NCI-H1092 treated with DMSO at 0.1 percent for 48 hours (cell line): ENCODE measurements at places on chromosomes 11 and 22.

DNA sequence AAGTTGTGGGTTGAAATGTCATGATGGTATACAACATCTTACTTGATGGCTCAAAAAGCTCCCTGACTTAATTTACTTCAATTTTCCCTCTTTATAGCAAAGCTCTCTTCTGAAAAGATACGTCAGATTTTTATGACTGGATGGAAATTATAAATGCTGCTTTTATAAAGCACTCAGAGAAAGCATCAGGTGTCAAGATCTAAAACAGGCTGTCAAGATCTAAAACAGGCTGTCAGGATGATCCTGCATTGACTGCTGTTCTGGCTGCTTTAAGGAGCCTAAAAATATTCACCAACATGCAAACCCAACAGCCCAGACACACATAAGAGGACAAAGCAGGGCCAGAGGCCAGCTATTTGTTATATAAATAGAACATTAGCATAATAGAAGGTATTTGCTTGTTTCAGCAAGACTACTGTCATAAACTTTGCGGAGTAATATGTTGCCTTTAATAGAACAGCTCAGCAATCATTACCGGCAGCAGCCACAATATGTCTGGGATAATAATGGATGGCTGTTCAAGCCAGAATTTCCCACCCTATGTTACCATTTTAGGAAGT is 77.3 kb upstream of the ANO5 start:
- DNase-seq = no peak

DNA sequence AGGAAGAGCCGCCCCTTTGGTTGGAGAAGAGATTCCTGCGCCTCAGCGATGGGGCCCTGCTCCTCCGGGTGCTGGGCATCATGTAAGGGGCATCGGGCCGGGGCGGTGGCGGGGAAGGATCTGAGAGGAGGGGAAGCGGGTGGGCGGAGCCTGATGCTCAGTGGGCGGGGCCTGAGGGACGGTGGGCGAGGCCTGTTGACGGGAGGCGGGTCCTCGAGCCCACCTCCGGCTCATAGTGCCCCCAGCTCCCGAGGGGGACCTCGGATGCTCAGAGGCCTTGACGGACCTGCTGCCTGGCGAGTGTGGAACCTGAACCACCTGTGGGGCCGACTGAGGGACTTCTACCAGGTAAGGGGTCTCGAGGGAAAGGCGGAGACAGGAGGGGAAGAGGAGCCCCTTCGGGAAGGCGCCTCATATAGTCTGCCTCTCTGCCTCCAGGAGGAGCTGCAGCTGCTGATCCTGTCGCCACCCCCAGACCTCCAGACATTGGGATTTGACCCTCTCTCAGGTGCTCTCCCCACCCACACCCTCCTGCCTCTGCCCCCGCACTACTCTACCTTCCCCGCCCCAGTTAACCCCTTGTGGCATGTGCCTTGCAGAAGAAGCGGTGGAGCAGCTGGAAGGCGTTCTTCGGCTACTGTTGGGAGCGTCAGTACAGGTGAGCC is 799 bp downstream of the CCDC88B start:
- DNase-seq = no peak

- DNase-seq = no peak
These were observed 878.5 kb upstream of the ANO3 start for GRCh38 chr11:25453471-25453870.

DNA sequence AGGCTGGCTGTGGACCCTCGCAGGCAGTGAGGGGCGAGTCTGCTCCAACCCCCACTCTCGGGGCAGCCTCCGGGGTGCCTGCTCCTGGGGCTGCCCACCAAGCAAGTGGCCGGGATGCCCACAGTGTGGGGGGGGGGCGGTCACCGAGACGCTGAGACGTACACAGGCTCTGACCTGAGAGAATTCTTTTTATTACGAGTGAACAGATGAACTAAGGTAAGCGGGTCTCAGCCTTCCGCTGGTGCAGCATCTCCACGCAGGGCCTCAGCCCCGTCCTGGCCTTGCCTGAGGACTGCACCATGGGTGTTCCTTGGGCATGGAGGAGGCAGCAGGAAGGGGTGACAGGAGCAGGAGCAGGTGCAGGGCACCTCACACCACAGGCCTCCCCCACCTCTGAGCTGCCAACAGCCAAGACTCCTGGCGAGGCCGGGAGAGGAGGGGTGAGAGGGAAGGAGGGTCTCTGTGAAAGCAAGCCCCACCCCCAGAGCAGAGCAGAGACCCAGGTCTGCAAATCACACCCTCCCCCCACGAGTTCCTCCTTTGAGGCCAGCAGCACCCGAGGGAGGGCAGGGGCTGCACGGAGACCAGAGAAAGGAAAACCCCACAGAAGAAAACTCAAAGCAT is 17.2 kb downstream of the MOB2 start:
- no peak for DNase-seq

DNA sequence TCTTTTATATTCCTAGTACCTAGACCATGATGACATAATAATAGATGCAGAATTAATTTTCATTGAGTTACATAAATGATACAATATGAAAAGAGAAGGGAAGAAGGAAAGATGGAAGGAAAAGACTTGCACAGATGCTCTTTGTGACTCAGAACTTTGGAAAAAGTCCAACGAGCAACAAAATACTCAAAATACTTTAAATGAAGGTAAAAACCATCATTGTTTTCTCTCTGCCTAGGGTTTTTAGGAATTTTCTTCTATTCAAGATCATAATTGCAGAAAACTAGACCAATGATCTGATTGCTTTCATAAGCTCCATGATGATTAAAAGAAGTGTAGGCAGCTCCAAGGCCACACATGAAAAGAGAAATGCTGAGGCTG is 276.9 kb downstream of the KIRREL3 start:
- no peak for DNase-seq

GRCh38 chr22:30636226-30637077 is 871 bp downstream of the SLC35E4 start:
- DNase-seq = no peak

GRCh38 chr11:44309478-44310205 is at the start of gene ALX4:
TSS of gene ALX4 (minus strand) at chr11:44310139. CDS start at chr11:44310062, 77 bp downstream.
- peak; percentile 50 for DNase-seq

- no peak for DNase-seq
These were observed 26.3 kb upstream of the MTCH2 start for GRCh38 chr11:47668665-47669064.

DNA sequence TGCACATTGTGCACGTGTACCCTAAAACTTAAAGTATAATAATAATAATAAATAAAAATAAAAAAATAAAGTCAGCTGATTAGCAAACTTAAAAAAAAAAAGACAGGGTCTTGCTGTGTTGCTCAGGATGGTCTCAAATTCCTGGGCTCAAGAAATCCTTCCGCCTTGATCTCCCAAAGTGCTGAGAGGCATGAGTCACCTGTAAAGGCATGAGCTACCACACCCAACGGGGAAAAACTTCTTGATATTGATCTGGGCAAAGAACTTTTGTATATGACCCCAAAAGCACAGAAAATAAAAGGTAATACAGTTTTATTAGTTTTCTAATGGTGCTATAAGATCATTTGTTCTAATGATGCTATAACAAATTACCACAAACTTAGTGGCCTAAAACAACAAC is 46.1 kb downstream of the ENTHD1 start:
- no peak for DNase-seq

- DNase-seq = no peak
These were observed 567.9 kb downstream of the NTM start for GRCh38 chr11:131938351-131938751.

GRCh38 chr22:48182031-48182430 is 1419.6 kb downstream of the TBC1D22A start:
- DNase-seq = no peak

DNA sequence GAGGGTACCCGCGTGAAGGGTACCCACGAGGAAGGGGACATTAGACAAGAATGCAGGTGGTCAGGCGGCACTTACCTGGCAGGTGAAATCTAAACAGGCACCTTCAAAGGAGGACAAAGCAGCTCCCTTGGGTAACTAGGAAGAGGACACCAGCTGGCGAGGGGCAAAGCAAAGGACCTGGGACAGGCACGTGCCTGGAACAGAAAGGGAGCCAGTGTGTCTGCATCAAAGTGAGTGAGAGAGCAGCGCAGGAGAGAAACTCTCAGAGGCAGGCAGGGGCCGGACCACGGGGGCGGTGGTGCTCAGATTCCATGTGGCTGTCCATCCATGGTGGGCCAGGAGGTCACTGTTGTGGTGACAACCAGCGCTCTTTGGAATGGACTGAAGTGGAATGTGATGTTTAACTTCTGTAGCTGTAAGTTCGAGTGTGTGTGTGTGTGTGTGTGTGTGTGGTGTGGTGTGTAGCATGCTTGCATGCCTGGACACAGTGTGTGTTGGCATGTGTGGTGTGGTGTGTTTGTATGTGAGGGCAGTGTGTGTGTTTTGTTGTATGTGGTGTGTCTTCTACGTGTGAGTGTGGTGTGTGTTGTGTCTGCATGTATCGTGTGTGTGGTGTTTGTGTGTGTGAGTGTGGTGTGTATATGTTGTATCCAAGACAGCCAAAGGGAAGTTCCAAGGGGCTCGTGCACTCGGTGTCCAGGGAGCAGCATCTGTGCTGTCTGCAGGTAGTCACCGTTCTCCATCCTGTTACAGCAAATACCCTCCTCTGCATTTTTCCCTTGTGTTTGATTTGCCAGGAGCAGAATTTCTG is 86.4 kb downstream of the CDKN1C start:
- DNase-seq = no peak

- no peak for DNase-seq
These were observed 18.2 kb upstream of the WDR74 start for GRCh38 chr11:62857541-62857982.

GRCh38 chr11:98177925-98178324 is 842.8 kb upstream of the CNTN5 start:
- no peak for DNase-seq

DNA sequence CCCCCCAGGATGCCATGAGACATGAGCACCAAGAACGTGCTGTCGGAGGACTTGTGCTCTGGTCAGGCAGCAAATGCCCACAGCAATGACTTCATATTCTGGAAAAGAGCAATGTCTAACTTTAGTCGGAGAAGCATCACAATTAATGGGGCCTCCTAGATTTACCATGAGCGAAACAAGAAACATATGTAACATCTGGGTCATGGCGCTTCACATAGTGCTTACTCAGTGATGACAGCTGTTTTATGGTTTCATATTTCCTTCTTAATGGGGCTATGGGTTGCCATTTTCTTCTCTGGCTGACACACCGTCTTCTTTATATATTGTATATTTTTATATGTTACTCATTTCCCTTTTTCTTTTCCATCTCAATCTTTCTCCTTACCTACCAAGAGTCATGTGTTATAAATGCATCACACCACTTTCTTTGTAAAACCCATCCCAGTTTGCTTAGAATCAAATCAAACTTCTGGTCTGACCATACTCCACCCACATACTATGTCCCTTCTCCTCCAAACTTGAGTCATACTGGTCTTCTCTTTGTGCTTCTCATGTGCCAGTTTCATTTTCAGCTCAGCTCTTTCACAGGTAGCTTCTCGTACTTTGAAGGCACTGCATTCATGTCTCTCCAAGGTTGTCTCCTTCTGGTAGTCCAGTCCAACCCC is 9.4 kb upstream of the CASP12 start:
- DNase-seq = no peak

DNA sequence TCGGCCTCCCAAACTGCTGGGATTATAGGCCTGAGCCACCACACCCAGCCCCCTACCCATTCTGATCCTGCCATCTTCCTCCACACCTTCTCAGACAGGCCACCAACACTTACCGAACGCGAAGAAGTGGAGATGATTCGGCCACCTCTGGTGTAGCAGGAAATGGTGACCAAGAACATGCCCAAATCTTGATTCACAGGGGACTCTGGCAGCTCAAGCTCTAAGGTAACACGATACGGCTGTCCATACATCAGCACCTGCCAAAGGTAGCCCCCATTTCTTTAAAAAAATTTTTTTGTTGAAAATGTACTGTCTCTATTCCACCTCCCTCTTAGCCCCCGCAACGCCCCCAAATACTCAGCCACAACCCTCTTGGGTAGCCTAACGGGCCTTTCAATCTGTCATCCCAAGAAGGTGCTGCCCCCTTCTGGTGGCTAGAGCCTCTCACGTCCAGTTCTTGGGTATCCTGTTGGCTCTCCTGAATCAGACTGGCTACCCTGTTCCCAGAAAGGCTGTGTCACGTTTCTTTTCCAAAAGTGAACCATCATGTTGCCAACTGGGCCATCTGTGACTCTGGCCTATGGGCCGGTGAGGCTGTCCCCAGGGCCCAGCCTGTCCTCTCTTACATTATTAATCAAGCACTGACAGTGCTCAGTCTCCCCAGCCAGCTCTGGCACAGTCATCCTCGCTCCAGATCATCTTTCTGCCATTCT is 5.3 kb upstream of the LRRN4CL start:
- DNase-seq = peak; percentile 52

GRCh38 chr22:20786536-20786979 is 12.6 kb downstream of the SERPIND1 start:
- DNase-seq = peak; percentile 71

DNA sequence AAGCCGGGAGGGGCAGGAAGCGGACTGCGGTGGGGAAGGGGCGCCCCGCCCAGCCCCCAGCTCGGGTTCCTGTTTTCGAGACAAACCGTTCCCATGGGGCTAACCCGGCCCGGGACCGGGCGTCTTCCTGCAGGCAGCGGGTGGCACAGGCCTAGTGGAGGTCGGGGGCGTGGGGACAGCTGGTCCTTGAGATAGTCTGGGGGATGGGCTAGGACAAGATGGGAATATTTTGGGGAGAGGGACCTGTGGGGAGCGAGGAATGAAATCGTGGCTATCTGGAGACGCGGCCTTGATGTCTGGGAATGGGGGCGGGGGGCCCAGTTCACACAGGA is 1.2 kb upstream of the RASGRP2 start:
- DNase-seq = no peak

GRCh38 chr11:66363187-66363601 is 8.4 kb downstream of the SLC29A2 start:
- DNase-seq = no peak

DNA sequence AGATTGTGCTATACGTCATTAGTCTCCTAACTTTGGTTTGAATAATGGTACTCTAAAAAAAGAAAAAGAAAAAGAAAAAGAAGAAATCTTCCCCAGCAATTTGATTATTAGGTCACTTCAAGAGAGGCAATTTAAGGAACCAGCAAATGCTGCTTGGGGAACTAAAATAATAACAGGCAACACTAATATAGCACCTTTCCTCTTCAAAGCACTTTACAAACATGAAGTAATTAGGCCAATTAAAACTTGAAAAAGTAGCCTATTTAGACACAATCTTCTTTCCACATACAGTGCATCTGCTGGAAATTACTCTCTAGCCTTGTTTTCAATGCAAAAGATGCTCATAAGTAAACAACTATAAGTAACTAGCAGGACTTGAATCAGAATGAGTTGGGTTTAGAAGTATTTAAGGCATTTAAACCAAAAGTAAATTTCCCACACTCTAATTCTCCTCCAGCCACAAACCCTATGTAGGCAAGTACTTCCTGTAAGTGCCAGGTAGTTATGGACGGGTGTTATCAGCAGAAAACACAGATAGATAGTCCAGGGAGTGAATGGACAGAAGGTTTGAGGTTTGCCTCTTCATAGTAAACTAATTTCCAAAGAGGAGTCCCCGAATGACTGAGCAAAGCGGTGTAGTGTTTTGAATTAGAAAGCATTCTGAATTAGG is 44.5 kb downstream of the LRRC4C start:
- no peak for DNase-seq

- no peak for DNase-seq
These were observed 71.0 kb upstream of the PPARA start for GRCh38 chr22:46079093-46079860.

GRCh38 chr22:19751497-19752245 is 8.9 kb upstream of the TBX1 start:
- DNase-seq = no peak

- no peak for DNase-seq
These were observed 709 bp upstream of the KCNE3 start for GRCh38 chr11:74468058-74468457.

- no peak for DNase-seq
These were observed 370.5 kb downstream of the BRD1 start for GRCh38 chr22:49457146-49457545.
